Cardiac fibroblast (primary cell): ENCODE measurements at places on chromosomes 2 and 18.

DNA sequence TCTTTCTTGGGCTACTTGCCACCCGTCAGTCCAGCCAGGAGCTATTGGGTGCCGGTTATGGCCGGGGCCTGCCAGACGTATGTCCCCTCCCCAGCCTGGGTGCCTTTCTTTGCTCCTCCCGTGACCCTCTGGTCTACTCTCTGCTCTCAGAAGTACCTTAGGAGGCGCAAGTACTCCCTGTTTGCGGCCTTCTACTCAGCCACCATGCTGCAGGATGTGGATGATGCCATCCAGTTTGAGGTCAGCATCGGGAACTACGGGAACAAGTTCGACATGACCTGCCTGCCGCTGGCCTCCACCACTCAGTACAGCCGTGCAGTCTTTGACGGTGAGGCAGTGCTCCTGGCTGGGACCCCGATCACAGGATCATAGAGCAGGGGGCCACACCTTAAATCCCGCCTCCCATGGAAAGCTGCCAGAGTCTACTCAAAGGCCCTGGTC, 99.5 kb downstream of the DYSF start:
- DNase-seq, result no peak

DNA sequence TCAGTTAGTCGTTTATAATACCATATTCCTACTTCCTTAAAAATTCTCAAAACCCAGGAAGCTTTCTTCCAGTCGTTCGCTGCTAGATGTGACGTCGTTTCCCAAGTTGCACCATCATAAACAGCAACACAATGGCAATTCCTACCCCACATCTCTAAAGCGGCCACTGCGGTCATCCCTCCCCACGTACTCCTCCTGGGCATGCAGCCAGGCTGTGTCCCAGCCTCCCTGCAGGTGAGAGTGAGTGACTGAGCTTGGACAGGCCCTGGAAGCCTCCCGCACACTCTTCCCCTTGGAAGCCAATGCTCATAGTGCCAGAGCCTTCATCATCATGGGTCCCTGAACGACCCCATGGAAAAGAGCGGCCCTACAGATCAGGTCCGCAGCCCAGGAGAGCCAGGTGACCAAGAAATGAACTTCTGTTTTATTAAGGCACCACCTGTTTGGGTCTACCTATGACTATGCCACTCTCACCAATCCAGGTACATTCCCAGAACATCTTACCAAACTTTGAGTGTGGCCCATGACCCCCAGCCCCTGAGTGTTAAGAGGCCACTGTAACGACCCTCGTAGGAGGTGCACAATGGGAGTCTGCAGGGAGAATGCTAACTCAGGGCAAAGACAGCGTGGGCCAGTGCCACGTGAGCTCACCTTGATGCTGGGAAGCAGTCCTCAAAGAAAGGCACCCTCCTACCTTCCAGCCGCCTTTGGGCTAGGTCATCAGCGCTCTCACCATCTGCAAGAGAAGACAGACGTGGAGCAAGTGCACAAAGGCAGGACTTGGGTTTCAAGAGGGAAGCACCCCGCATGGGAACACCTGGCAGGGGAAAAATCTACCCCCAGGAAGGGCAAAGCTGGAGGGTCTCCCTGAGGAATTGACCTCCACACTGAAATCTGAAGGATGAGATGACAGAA, 74.7 kb upstream of the RAB6C start:
- DNase-seq, result no peak

DNA sequence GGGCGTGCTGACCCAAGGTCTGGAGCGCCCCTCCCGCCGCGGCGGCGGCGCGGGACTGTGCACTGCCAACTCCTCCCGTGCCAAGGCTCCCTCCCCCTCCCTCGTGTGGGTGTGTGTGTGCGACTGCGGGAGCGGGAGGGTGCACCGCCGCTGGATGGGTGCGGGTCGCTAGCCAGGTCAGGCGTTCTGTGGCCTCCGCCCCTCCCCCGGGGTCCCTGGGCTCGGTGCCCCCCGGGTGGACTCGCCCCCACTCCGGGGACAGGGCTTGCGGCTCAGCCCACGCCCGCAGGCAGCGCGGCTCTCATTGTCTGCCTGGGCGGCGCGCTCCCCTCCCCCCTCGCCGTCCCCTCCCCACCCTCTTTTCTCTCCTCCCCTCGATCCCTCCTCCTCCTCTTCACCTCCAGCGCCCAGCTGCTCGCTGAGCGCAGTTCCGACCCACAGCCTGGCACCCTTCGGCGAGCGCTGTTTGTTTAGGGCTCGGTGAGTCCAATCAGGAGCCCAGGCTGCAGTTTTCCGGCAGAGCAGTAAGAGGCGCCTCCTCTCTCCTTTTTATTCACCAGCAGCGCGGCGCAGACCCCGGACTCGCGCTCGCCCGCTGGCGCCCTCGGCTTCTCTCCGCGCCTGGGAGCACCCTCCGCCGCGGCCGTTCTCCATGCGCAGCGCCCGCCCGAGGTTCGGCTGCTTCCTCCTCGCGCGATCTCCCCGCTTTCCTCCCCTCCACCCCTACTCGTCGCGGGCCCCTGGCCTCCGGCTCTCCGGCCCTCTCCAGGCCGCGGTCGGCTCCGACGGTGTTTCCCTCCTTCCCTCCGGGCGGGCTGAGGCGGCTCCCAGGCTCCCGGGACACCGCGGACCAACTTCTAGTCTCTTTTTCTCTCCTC, at the start of gene GATA6:
TSS of gene GATA6 (plus strand) at position 579 of the 878 bp plus-strand sequence. CDS start 1,556 bp downstream, outside the sequence.
- peak; percentile 99 for DNase-seq

GRCh38 chr2:28982381-28982950, 1.4 kb downstream of the TOGARAM2 start:
- no peak for DNase-seq

GRCh38 chr2:191037351-191037750, 23.4 kb upstream of the STAT1 start:
- DNase-seq, result no peak

DNA sequence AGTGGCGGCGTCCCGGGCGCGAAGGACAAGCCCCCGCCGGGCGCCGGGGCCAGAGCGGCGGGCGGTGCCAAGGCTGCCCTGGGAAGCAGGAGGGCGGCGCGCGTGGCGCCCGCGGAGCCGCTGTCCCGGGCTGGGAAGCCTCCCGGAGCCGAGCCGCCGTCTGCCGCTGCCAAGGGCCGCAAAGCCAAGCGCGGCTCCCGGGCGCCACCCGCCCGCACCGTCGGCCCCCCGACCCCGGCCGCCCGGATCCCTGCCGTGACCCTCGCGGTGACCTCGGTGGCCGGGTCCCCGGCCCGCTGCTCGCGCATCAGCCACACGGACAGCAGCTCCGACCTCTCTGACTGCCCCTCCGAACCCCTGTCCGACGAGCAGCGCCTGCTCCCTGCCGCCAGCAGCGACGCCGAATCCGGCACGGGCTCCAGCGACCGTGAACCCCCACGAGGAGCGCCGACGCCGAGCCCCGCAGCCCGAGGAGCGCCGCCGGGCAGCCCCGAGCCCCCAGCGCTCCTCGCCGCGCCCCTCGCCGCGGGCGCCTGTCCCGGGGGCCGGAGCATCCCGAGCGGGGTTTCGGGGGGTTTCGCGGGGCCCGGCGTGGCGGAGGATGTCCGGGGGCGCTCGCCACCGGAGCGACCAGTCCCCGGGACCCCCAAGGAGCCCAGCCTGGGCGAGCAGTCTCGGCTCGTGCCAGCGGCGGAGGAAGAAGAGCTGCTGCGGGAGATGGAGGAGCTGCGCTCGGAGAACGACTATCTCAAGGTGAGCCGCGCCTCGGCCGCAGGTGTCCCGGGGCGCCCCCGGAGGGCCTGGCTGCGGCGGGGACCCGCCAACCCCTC, 820 bp downstream of the MTCL1 start:
- no peak for DNase-seq

DNA sequence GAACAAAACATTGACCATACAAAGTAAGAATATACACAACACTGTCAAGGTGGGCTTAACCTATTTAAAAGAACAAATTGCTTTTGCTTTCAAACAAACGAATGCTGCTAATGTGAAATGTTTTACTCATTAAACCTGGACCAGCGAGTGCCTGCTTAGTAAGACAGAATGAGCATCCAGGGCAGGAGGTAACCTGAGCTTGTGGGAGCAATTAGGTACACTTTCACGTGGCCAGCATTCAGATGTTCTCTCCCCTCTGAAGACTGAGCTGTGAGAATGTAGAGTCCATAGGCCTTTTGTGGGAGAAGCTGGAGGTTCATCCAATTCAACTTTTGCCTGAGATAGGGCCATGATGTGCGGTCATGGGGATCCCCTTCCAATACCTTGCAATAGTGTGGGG, 266.5 kb downstream of the TSN start:
- DNase-seq, result no peak

DNA sequence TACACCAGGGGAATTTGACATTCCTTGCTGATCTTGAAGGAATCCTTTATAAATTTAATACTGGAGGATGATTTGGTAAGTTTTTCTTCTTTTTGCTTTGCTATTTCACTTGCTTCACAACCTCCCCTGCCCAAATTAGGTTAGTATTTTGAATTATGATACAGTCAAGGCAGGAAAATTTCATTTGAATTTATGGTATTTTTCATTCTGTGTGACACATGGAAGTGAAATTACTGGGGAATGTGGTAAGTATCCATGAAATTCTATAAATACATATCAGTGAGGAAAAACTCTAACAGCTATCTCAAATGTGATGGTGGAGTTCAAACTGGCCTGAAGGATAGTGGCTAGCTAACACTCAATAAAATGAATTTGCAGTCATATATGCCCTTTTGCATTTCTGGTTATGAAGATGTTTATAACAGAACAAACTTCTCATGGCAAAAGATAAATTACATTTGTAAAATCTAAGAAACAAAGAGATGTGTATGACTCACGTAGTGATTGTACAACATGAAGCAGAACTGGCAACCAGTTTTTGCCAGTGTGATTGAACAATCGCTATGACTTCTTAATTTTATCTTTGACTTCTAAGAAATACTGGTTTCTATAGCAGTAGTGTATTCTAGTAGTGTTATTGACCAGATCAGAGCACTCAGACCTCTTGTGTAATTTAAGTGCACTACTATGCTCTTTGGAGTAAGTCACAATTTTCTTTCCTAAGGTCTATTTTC, 152.6 kb downstream of the IKZF2 start:
- DNase-seq, result peak; percentile 68

DNA sequence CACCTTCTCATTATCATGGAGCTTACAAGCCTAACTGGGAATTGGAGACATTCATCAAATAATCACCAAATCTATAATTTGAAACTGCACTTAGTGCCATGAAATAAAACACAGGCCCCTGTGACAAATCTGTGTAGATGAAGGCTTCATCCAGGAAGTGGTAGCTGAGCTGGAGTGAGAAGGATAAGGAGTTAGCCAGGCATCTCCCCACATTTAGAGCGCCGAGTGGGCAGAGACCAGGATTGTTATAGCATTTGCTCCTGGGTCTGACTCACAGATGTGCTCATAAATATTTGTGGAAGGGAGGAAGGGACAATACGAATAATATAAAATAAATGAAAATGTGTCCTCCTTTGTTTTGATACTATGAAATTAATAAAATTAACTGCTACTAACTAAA, 2.5 kb upstream of the MAT2A start:
- DNase-seq, result peak; percentile 74

- DNase-seq, result peak; percentile 42
Measured at GRCh38 chr2:80102026-80102425, 202.5 kb downstream of the LRRTM1 start.

DNA sequence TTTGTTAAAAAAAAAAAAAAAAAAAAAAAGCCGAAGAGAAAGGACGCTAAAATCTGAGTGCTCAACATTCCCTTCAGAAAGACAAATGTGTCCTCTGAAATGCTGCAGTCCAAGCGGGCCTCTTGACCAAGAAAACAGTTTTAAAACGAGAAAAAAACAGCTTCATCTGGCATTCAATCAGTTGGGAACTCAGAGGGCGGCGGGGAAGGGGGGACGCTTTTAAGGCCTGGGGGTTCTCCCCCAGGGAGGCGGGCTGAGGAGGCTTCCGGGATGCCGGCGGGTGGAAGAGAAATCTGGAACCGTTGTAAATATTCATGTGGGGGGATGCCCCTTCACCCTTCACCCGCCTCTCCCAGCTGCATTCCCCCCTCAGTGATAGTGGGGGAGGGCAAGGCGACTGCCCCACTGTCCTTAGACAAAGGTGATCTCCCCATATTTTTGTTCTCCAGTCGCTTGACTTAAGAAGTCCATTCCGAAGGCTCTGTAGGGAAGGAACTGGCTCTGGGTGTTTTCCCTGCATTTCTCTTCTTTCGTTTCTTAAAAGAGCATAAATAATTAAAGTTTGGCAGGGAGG, 3.3 kb upstream of the HOXD11 start:
- DNase-seq, result no peak

- DNase-seq, result no peak
Measured at GRCh38 chr18:79724299-79725080, 44.9 kb downstream of the CTDP1 start.

GRCh38 chr2:44016282-44016681, 20.5 kb upstream of the LRPPRC start:
- peak; percentile 59 for DNase-seq

GRCh38 chr2:127034883-127035611, 71.9 kb downstream of the BIN1 start:
- DNase-seq, result no peak

GRCh38 chr2:68719912-68720311, 14.7 kb upstream of the ARHGAP25 start:
- DNase-seq, result no peak
